Adipocyte (in vitro differentiated cells): ENCODE measurements at places on chromosomes 3 and 15.
A peak's percentile ranks its signal among the peaks of the same experiment; 100 is the strongest.

- no peak for DNase-seq
Measured at GRCh38 chr3:180631317-180631716, 29.4 kb downstream of the TTC14 start.

DNA sequence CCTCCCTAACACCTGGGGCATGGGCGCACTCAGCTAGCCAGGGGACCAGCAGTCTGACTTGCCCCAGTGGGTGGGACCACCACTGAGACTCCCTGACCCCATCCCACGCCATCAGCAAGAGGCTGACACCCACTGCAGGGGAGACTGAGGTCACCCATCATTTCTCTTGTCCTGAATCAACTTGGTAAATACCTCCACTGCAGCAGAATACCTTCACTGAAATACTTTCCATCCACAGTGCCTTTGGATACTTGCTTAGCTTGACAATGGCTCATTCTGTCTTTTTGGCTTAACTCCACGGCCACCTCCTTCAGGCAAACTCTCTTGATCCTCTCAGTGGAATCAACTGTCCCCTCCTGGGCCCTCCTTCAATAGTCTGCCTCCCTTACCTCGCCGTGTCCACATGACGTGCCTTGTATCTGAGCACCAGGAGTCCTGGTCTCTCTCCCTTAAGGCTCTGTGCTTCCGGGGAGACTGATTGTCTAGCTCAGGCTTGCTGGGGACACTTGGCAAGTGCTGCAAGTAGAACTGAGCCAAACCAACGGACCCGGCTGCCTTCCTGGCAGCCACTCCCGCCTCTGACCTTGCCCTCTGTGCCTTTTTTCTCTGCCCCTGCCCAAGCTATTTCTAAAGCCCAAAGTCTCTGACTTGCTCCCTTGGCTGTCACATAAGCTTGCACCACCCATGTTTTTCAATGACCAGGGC, 119.1 kb downstream of the ADCY5 start:
- no peak for DNase-seq

DNA sequence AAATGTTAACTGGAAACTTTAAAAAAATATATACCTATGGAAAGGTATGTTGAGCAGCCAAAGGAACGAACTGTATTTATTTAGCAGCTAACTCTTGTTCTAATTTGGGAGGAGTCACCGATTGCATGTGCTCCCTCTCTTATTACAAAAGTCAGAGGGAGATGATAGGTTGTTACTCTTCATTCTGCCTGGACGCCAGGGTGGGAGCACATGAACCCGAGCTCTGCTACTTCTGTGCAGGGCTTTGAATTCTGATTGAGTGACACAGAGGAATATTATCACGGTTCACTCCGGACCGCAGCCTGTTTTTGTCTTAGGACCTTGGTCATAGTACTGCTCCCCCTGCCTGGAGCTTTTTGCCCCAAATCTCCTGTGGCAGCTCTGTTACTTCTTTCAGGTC, 36.9 kb upstream of the LRIG1 start:
- no peak for DNase-seq

- no peak for DNase-seq
Measured at GRCh38 chr15:57321973-57322601, 54.2 kb upstream of the CGNL1 start.

DNA sequence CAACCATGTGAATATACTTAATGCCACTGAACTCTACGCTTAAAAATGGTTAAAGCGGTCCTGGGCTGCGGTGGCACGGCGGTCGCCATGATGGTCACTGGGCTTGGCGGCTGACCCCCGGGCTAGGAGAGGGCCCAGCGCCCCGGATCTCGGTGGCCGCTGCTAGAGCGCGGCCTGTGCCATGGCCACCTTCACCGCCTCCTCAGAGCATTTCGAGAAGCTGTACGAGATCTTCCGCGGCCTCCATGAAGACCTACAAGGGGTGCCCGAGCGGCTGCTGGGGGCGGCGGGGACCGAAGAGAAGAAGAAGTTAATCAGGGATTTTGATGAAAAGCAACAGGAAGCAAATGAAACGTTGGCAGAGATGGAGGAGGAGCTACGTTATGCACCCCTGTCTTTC, 35.6 kb upstream of the TBC1D23 start:
- no peak for DNase-seq

DNA sequence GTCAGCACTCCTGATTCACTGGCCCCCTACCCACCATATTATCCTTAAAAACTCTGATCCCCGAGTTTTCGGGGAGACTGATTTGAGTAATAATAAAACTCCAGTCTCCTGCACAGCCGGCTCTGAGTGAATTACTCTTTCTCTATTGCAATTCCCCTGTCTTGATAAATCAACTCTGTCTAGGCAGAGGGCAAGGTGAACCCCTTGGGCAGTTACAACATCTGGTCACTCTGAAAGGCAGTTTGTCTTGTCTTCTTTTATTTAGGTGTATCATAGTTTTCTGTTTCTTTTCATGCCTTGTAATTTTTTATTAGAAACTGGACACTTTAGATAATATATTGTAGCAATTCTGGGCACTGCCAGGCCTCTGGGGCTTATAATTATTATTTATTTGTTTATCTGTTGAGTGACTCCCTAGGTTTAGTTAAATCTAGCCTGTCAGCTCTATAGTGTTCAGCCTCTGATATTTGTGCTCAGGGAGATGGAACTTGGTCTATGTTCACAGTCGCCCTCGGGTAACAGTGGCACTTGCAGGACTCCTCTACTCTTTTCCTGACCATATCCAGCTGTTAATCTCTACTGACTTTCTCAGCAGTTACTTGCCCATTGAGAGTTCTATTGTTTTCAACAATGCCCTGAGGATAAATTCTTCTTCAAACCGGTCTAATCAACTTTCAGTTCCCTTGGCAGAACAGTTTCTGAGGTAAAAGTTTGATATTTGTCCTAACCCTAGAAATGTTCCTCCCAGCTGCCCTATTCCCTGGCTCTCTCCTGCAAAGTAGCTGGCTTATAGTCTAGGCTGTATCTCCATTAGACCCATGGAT, 15.5 kb upstream of the PLAAT1 start:
- DNase-seq: no peak

GRCh38 chr3:43865887-43866528, 175.3 kb downstream of the ABHD5 start:
- no peak for DNase-seq

DNA sequence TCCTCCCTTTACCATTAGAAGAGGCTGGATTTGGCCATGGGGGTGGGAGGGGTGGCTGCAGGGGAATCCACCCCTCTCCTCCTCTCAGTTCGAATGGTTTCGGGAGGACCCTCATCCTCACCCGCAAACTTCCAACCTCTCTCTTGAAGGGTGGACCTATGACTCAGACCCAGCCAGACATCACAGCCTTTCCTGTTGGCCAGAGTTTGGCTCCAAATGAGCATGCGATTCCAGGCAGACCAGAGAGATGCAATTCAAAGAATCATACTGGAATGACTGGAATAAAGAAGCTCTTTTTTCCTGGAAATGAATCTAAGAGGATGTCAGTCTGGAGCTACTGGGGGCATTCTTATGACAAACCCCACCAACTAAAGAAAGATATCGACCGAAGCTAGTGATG, 516.7 kb upstream of the MDFIC2 start:
- peak; percentile 55 for DNase-seq

- peak; percentile 83 for DNase-seq
Measured at GRCh38 chr3:87076946-87077345, 86.0 kb upstream of the VGLL3 start.

GRCh38 chr15:39628546-39629257, 47.8 kb downstream of the THBS1 start:
- no peak for DNase-seq

DNA sequence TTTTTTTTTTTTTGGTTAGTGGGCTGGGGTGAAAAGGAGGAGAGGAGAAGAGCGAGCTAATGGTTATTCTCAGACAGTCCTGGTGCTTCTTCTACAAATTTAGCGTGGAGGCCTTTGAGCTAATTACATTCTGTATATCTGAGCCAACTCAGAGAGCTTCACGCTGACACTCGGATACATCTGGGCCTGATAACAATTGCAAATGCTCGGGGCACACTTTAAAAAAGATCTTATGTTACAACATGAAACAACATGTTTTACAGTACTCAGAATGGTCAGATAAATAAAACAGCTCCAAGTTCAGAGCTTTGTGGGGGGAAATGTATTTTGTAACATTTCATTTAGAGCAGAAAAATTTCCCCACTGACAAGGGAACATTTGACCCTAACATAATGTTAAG, 966.9 kb upstream of the NR2F2 start:
- peak; percentile 61 for DNase-seq

DNA sequence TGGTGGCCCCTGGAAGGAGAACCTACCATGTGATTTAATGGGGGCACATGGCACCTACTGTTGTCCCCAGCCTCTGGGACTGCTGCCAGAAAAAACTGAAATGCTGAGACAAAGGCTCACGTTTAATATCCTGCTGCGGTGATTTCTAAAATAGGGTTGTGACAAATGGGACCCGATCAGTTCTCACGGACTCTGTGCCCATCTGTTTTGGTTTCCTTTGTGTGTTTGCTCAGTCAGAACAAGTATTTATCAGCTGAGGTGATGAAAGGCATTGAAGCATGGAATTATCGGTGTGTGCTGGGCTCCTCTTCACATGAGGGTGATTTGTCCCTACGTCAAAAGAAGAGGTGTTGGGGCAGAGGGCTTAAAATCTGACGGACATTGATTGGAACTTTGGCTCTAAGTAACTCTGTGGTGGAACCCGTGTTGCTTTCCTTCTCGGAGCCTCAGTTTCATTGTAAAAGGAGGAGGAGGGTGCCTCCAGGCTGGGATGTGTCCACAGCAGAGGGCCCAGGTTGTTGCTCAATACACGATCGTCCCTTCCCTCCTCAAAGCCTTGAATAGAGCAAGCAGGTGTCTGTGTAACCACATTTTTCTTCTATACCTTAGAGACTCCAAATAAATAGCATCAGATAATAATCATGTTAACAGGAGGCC, 283.3 kb upstream of the RGMA start:
- no peak for DNase-seq

DNA sequence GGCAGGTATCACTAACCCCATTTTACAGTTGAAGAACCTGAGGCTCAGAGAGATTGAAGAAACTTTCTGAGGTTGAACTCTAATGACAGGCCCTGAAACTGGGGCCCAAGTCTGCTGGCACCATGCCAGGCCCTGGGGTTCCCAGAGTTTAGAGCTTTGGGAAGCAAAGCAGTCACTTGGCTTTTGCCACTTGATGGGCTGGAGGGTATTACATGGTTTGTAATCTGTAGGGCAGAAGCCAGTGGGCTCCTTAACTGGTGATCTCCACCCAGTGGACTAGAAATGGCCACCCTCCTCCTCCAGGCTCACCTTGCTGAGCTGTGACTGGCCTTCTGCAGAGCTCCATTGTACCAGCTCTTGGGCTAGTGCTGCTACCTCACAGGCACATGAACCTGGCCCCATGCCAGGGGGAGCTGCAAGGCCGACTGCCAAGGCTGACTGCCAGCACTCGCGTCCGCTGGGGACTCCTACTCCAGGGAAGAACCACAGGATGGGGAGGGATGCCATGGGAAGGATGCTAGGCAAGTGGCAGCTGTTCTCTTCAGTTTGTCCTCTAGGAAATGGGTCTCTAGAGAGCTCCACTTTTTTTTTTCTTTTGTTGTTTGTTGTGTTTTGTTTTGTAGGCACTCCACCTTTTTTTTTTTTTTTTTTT, 104.8 kb downstream of the ETFA start:
- DNase-seq: no peak

DNA sequence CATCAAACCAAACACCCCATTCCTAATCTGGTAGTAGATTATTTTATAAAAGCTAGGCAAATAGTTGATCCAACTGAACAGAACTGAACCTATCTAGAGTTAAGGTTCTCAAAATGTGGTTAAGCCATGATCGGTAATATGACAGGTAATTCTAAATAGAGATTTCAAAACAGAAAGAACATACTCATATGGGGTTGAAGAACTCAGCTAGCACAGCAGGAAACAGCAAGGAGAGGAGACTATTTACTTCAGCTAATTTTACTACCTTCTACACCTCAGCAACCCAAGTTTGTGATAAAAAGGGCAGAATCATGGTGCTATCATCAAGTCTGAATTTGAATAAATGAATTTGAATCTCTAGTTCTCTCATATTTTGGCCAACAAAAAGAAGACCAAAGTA, 11.8 kb downstream of the CD47 start:
- no peak for DNase-seq

DNA sequence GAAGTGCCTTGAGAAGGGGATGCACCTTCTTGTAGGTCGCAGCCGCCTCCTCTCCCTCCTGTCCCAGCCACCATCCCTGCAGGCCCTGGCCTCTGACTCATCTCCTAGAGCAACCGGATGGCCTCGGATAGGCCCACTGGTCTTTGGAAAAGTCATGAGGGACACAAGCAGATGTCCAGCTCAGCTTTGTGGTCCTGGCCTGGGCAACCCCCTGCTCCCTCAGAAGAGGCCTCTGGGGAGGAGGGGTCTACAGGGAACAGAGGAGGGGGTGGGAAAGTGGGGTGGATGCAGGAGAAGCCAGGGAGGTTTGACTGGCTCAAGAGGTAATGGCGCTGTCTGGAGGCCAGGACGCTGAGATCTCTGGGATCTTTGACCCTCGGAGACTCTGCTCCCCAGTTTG, 259.2 kb upstream of the TLE3 start:
- no peak for DNase-seq

DNA sequence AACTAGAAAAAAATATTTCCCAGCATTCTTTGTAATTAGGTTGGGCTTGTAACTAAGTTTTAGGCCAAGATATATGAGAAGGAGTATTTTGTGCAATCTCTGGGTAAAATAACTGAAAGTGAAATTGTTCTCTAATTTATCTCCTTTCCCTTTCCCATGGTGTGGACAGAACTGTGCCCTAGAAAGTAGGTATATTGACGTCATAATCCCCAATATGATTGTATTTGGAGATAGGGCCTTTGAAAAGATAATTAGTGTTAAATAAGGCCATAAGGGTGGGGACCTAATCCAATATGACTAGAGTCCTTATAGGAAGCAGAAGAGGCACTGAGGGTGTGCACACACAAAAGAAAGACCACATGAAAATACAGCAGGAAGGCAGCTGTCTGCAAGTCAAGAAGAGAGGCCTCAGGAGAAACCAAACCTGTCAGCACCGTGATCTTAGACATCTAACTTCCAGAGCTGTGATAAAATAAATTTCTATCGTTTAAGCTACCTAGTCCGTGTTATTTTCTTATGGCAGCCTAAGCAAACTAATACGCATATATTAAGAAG, 106.6 kb downstream of the KCNH8 start:
- DNase-seq: no peak

DNA sequence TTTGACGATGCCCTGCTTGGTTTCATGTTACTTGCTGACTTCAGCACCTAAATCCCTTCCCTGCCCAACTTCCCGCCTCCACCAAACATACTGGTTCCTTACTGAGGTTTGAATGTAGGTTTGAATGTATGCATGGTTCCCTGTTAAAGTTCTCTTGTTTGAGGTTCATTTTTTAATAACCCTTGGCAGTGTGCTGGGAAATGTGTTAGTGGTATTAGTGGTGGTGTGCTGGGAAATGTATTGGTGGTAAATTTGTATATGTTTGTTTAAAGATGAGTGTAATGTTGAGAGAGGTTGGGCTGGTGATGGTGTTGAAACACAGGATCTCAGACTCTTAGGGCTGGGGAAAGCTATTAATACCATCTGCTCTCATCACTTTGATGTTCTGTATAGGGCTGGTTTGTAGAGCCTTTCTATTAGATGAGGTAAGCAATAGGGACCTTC, 392.7 kb downstream of the PTPRG start:
- peak; percentile 29 for DNase-seq
